CD4-positive, alpha-beta T cell (primary cell): ENCODE measurements at places on chromosomes 6 and 20. TPM values are rescaled to one million over a fixed set of nuclear protein-coding genes. Genes with fewer than 3 reads are reported as not detected.
A peak's percentile ranks its signal among the peaks of the same experiment; 100 is the strongest.

- DNase-seq: peak; percentile 62
Observed at GRCh38 chr20:46174469-46175126, 56.5 kb downstream of the CD40 start.

- DNase-seq: no peak
Observed at GRCh38 chr6:9690388-9690787, 724.5 kb downstream of the TFAP2A start.

NAA20 gene
- 18.9 TPM for total RNA-seq

DNA sequence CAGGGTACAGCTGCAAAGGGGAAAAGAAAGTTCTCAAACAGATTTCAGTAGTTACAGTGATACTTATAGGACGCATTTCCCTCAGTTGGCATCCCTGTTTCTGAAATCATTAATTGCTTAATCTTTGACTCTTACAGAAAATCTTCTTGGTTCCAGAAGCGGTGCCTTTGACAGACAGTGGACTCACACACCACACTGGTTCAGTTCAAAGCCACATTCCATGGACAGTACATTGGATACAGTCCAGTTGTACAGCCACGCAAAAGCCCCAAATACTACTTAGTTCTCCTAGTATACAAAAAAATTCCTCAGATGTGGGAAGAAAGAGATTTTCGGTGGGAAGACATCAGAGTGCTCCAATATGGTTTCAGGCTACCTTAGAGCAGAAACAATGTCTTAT is 460.4 kb downstream of the PRKN start:
- no peak for DNase-seq

LY6G6D gene
- total RNA-seq: not detected

- no peak for DNase-seq
Observed at GRCh38 chr20:52577696-52578095, 386.1 kb upstream of the ZFP64 start.

DNA sequence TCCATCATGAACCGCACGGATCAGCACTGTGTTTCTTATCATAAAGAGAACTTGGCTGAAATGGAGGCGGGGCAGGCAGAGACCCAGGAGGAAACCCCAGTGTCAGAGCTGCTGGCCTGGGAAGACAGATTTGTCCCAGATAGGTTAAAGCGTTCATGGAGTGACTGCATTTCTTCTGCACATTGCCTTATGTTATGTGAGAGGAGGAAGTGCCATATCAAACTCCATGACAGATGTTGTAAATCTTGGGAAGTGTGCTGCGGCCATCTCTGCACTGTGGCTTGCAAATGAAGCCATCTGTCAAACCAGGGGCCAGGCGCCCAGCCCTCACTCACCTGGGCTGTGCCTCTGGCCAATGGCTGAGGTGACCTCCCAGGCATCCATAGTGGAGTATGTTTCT is 163.0 kb downstream of the SLC24A3 start:
- DNase-seq: no peak

DNA sequence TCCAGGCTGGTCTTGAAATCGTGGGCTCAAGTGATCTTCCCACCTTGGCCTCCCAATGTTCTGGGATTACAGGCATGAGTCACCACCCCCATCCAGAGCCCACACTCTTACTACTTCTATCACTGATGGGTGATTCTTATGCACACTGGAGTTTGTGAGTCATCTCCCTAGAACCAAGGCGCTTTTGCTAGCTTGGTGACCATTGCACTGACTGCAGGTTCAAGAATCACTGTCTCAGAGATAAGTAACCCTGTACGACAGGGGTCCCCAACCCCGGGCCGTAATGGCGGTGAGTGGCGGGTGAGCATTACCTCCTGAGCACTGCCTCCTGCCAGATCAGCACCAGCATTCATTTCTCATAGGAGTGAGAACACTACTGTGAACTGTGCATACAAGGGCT is 118.8 kb downstream of the MAP3K7 start:
- no peak for DNase-seq

- no peak for DNase-seq
Observed at GRCh38 chr20:44961011-44961869, 1.0 kb upstream of the TOMM34 start.

- peak; percentile 75 for DNase-seq
Observed at GRCh38 chr20:2451939-2452732, 18.5 kb downstream of the SNRPB start.

DNA sequence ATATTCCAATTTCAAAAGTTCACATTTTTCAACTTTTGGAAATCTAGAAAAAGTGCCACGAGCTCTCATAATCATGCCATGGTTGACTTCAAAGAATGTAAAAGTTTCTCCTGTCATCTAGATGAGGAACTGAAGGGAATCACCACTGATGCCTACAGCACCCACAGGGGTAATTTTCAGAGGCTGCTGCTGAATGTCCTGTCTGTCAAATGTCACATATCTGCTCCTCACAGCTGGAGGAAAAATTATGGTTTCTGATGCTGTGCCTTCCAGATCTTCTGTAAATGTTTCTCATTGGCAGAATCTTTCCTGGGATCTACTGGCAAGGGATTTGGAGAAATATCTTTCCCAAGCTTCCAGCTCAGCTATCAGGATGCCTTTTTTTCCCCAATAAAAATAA is 32.5 kb upstream of the TRERF1 start:
- DNase-seq: no peak

DNA sequence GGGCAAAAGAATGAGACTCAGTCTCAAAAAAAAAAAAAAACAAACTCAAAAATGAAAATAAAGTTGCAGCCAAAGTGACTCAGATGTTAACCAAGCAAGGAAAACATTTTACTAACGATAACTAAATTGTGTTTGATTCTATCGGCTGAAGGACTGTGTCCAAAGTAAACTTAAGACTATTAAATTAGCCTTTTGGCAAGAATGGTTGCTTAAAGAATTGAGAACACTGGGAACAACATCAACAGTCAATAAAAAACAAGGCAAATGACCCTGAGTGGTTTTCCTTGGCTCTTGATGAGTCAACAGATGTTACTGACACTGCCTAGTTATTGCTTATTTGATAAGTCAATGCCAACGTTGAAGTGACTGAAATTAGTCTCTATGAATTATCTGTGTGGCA is 36.7 kb downstream of the POU3F2 start:
- no peak for DNase-seq

DNA sequence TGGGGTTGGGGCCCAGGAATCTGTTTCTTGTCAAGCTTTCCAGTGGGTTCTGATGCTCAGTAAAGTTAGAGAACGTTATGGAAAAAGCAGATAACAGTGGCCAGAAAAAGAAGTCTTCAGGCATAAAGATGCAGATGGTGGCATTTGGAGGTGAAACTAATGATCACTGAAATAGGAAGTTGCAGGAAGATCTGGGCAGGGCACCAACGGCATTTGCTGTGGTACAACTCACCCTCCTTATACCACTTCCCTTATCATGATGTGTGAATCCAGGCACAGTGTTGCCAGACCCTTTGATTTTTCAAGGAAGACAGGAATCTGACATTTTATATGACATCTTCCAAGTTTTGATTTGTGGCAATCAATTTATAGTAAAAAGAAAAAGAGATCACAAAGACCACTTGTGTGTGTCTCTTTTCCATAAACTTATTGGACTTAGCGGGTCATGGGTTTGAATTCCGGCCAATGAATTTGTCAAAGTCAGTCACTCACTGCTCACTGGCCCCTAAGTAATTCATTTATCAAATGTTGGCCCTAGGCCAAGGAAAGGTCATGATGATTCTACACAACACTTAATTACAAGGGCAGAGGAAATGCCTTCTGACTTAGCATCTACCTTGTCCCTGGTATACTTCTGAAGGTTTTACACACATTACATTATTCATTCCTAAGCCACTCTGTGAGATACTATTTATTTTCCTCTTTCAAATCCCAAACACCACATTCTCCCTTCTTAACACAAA is 37.6 kb downstream of the LAMP5 start:
- DNase-seq: no peak

DNA sequence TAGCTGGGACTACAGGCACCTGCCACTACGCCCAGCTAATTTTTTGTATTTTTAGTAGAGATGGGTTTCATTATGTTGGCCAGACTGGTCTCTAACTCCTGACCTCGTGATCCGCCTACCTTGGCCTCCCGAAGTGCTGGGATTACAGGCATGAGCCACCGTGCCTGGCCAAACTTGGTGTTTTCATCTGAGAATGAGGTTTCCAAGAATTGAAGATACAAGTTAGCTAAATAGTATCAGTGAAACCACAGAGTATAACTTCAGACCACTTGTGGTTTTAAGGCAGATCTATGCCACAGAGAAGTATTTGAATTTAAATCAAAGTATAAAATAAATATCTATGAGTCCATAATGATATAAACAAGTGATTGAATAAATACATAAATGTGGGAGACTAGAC is 70.1 kb downstream of the SLC16A10 start:
- DNase-seq: no peak

DNA sequence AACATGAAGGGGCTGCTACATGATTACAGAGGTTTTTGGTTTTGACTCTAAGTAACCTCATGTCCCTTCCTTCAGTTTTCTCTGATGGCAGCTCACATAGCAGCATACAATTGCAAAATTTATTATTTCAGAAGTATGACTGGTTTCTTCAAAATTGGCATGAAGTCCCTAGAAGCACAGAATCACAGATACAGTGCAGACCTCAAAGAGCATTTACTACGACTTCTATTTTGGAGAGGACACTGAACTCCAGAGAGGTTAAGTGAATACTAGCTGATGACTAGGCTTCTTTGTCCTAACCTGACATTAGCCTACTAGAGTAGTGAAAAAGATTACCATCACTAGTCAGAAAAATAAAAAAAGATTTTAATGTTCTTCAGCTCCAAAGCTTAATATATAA is 664.3 kb downstream of the RFPL4B start:
- DNase-seq: no peak

DNA sequence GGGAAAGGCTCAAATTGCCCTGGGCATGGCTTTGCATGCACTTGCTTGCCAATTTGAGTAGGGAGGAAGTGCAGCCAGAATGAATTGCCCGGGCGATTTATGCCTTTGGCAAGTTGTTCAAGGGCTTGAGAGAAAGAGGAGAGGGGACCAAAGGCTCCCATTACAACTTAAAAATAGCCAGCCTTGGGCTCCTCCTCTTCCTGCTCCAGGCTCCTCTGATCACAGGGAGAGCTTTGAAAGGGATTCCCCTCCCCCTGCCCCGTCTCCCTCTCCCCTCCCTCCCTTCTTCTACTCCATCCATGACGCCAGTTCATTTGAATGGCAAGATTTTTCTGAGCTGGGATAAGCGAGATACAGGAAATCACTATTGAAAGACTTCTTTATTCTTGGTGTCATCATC is 304.9 kb upstream of the JAG1 start:
- DNase-seq: no peak

- no peak for DNase-seq
Observed at GRCh38 chr20:45595235-45595634, 16.2 kb upstream of the WFDC8 start.

DNA sequence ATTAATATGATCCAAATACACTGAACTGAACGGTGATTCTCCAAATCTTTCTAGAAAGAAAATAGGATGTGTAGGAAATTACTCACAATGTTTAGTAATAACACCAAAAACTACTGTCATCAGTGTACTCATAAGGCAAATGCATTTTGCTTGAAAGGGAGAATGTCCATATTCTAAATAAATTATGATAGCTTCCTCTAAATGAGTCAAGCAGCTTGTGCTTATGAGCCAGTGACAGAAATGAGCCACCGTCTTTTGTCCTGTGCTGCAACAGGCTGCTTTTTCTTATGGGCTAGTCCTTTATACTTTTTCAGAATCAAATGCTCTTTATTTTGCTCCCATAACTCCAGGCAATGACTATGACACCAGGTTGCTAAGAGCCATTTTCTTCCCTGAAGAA is 4.5 kb upstream of the ZNF451 start:
- no peak for DNase-seq

DNA sequence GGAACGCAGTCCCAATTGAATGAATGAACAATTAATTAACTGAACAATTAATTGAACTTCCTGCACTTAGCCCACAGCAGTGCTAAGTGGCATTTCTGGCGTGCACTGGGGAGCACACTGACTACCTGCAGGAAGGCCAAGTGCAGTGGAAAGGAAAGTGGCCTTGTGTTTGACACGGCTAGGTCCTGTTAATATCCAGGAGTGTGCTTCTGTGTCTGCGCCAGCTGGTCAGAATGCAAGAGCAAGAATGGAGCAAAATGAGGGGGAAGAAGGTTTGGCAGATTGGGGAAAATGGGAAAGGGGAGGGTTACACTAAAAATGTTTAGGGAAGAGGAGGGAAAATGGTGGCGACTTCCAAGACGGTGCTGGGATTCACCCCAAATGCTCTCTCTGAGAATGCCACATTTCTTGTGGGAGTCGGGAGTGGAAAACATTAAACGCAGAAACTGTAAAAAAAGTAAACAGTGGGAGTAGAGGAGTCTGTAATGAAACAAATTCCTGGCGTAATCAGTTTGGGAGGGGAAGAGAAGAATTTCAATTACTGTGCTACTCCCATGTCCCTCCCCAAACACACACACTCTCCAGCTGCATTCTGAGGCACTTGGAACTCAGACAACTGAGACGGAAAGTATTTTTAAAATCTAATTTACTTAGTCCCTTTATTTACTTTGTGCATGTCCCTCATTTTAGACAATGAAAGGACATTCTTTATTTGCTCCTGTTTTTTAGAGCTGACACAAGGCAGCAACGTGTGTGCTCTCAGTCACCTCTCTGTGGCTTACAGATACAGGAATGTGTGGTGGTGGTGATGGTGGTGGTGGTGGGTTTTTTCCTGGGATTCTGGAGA is 64.1 kb downstream of the CLIC5 start:
- DNase-seq: no peak

- DNase-seq: no peak
Observed at GRCh38 chr6:158837684-158838625, 18.8 kb upstream of the EZR start.

- DNase-seq: peak; percentile 74
Observed at GRCh38 chr6:35728683-35729678, 7.9 kb upstream of the ARMC12 start.

GRCh38 chr6:81743649-81744048 is 8.8 kb downstream of the TENT5A start:
- DNase-seq: no peak

DNA sequence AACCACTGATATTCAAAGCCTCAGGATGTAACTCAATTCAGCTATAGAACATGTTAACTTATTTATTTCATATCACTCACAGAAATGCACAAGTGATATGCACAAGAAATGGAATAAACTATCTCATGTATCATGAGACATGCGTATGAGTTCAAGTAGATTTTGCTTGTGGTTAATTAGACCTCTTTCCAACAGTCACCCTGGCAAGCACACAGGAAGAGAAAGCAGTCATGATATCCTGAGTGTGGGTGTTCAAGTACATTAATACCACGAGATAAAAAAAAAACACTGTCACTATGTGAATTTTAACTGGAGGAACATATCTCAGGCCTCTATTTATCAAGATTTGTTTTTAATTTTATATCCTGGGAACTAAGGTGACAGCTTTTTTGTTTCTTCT is 64.2 kb downstream of the LAMP5 start:
- DNase-seq: no peak

AGPAT4 gene
- 2.8 TPM for total RNA-seq

GRCh38 chr20:56776345-56776744 is 147.2 kb downstream of the TFAP2C start:
- no peak for DNase-seq

MKKS gene
- 0.78 TPM for total RNA-seq

SFT2D1 gene
- total RNA-seq: 12.5 TPM

KCNG1 gene
- not detected for total RNA-seq
